ENCODE measurements at places on chromosomes 4 and X. TPM values are rescaled to one million over a fixed set of nuclear protein-coding genes. Genes with fewer than 3 reads are reported as not detected.

GRCh38 chr4:121150003-121150402, 14.1 kb downstream of the TNIP3 start:
- no peak for DNase-seq

Gene RPGR
- total RNA-seq: 8.4 TPM

- DNase-seq: no peak
Observed at GRCh38 chr4:97911236-97911906, 231.9 kb downstream of the STPG2 start.

Gene P2RY8
- 22.2 TPM for total RNA-seq

Gene SMAD1
- 2.3 TPM for total RNA-seq

Gene ADAMTS3
- total RNA-seq: 0.11 TPM

All from activated T-cell treated with anti-CD3 and anti-CD28 coated beads, Interleukin-2, amount 50 U/mL, for 4 hours (primary cell).